ENCODE measurements at places on chromosomes 5 and 9.
A peak's percentile ranks its signal among the peaks of the same experiment; 100 is the strongest.

GRCh38 chr5:3006526-3006925 lies 255.0 kb upstream of the IRX2 start:
- no peak for DNase-seq

DNA sequence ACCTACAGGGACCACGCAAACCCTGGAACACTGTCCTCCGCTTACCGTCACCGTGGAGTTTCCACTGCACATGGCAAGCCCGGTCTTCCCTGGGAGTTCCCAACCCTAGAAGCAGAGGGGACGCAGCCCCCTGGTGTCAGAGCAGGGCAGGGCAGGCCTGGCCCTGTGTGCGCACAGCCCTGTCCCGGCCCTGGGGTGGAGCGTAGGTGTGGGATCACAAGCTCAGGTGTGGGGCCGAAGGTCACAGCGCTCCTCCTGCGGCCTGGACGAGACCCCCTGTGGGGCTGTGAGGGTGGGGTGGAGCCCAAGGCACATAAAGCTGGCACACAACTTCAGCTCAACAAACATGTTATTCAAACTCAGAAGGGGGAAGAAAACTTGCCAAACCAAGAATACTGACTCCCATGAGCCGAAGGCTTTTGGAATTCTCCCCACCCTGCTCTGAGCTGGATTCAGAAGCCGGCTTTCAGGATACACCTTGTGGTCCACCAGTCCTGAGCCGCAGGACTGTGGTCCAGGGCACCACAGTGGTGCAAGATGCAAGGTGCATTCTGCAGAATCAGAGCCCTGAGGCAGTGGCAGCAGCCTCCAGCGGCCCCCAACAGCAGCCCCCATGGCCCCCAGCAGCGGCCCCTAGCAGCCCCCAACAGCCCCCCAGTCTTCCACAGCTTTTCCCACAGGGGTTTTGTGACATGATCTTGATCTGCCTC lies 11.8 kb upstream of the EXOC3 start:
- peak; percentile 73 for DNase-seq

DNA sequence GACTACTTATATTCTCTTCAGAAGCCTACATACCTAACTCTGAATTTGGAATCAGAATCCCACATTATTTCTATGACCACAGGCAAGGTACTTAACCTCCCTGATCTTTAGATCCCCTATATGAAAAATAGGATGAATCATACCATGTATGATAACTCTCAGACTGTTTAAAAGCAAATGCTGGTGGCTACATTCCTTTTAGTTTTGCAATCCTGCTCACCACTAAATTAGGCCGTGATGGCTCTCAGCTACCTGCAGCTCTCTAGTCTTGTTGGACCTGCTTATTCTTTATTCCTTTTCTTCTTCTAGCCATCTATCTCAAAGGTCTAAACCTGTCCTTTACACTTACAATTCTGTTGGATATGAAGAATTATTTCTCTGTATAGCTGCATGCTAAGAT lies 303.4 kb upstream of the ATP10B start:
- DNase-seq, result no peak

DNA sequence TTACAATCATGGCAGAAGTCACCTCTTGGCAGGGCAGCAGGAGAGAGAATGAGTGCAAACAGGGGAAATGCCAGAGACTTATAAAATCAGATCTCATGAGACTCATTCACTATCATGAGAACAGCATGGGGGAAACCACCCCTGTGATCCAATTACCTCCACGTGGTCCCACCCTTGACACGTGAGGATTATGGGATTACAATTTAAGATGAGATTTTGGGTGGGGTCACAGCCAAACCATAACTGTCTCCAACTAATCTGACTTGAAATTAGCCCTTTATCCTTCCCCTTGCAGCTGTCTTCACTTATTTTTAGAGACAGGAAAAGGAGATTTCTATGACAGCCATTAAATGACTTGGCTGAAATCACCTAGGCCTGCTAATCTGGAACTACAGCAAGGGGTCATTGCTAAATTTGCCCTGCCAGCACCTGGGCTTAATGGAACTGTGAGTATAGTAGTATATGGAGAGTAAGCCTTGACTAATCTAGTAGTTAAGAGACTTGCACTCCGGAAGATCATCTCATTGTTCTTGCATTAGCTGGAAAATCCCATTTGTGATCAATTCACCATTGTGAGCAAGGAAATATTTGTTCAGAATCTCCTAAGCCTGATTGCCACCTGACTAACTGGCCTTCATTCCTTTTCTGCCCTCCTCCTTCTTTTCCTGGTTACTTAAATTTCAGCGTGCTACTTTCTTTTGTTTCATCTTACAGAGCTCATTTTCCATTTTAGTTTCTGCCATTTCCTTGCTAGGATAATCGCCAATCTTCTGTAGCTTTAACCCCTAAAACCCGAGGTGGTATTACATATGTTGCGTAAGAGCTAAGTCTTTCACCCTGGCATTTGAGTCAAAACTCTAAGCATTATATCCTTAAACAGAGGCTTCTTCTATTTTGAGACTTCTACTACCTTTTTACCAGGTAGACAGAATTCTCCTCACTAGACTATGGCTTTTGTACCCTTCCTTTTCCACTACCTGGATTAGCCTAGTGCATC lies 65.3 kb upstream of the RUSC2 start:
- DNase-seq, result no peak

DNA sequence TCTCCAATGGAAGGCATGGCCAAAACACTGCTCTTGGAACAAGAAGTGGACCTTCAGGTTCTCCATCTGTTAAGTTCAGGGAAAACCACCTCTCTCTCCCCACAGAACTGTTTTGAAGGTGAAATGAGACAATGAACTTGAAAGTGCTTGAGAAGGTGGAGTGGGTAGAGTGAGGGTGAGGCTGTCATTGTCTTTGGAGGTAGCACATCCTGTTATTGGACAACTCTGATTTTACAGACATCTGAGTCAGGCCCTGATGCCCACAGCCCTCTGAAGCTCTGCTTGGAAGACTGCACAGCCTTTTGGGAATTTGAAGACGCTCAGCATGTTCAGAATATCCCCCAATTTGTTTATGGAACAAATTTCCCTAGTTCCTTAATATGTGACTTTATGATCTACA lies 27.6 kb upstream of the TEX48 start:
- no peak for DNase-seq

Data from activated CD4-positive, alpha-beta T cell treated with anti-CD3 and anti-CD28 coated beads for 36 hours (primary cell).